LNCaP clone FGC (cell line): ENCODE measurements at places on chromosomes 1 and 21.
A peak's percentile ranks its signal among the peaks of the same experiment; 100 is the strongest.

DNA sequence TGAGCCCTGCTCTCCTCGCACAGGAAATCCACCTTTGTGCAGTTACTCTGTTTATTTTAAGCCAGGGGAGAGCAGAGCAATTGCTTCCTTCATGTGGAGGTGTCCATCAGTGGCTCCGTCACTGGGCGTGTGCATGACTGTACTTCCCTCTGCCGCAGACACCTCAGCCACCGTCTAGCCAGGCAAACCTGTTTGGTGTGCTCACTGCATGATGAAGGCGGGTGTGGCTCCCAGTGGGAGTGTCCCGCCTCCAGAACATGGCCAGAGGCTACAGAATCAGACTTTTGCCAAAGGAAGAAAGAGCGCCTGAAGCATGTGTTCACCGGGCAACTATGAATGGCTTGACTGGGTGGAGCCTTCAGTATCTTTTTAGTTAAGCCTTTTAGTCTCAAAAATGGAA lies 26.1 kb upstream of the LAMC2 start:
- DNase-seq: peak; percentile 97

GRCh38 chr21:42478504-42478903 lies 17.5 kb downstream of the RSPH1 start:
- no peak for DNase-seq

DNA sequence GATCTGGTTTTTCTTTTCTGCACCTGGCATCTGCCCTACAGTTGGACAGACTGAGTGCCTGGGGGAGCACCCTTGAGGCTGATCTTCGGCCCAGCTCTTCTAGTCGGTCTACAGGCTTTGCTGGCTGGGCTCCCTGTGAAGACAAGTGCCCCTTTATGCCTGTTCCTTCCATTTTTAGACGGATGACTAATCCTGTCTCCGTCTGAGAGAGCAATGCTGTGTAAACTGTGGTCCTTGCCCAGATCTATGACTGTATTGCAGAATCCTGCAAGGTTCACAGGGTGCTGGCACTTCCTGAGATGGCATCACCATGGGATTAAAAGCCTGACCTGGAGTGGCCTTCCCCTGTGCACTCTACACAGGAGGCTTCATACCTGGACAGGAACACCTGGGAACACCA lies 47.6 kb upstream of the SAMD13 start:
- peak; percentile 34 for DNase-seq

DNA sequence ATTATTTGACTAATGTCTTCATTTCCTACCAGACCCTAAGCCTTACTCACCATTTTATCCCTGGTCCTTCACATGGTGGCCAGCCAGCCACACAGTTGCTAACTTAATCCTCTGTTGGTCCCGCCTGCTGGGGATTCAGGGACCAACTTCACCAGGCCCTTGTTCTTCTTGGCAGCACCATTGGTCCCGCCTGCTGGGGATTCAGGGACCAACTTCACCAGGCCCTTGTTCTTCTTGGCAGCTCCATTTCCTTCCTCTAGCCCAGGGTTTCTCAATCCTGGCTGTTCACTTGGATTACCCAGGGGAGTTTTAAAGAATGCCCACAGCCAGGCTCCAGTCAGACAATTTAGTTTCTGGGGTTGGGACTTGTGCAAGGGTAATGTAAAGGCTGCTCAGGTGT lies 233.1 kb upstream of the CSF3R start:
- no peak for DNase-seq

GRCh38 chr1:9302745-9303524 lies 10.2 kb downstream of the SPSB1 start:
- no peak for DNase-seq

DNA sequence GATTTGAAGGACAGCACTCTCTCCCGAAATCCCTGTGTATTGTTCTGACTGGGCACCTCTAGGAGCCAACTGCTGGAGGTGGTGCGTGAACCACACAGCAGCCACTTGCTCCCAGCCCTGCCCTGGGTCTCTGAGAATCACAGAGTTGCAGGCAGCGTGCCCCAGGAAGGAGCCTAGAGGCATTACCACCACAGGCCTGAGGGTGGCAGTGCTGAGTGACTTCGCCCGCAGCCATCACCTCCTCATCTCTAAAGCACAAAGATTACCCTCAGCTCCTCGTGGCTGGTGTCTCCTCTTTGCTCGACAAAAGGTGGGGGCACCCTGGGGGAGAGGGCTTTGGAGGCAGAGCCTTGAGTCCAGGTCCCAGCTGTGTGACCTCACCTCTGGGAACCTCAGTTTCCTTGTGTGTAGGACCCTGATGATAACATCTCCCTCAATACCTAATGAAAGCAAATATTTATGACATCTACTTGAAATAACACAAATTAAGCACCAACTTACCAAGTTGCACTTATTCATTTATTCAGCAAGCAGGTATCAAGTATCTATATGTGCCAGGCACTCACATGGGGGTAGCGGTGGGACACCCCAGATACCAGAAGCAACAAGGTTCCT lies 86.3 kb downstream of the VWA5B1 start:
- DNase-seq: no peak

GRCh38 chr1:215637041-215637573 lies 70.0 kb downstream of the KCTD3 start:
- DNase-seq: peak; percentile 96

DNA sequence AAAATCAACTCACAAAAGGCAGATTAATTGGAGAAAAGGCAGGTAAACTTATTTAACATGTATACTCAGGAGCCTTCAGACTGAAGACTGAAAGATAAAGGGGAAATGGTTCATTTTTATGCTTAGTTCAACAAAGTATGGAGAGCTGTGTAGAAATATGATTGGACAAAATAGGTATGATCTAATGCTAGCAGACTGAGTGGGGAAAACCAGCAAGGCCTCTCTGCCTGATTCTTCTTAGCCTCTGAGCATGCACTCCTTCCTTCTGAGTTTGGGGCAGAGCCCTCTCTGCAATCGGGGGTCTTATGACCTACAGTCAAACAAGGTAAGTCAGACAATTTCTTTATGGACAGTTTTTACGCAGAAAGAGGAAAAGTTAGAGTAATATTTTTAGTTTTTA lies 38.8 kb upstream of the SUCO start:
- no peak for DNase-seq

- no peak for DNase-seq
Measured at GRCh38 chr1:40808444-40808843, 24.9 kb downstream of the KCNQ4 start.

- DNase-seq: no peak
Measured at GRCh38 chr1:39943471-39944290, 11.3 kb upstream of the MFSD2A start.

- no peak for DNase-seq
Measured at GRCh38 chr1:201456499-201457309, 12.3 kb downstream of the PHLDA3 start.

GRCh38 chr1:96703186-96703585 lies 18.4 kb upstream of the PTBP2 start:
- no peak for DNase-seq

GRCh38 chr1:235776396-235776795 lies 90.3 kb downstream of the LYST start:
- DNase-seq: no peak

- no peak for DNase-seq
Measured at GRCh38 chr1:226223157-226223785, at the start of gene MIXL1. Gene MIXL1, plus strand, starts transcription at chr1:226223664. Its CDS starts 18 bp downstream, at chr1:226223682.

DNA sequence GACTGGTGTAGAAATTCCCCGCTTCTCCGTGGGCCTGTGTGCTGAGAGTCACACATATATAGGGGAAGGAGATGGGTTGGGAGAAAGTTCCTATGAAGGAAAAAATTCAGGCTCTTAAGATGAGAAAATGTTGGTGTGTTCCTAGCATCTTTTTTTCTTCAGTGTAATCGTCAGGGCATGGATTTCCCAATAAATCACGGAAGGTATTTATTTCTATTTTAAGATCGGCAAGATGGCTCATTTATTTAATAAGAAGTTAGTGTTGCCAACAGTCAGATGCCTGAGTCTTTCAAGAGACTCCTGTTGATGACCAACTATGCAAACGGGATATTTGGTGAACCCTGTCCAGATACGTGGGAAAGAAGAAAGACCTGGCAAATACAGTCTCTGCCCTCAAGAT lies 58.2 kb downstream of the TGFB2 start:
- no peak for DNase-seq

DNA sequence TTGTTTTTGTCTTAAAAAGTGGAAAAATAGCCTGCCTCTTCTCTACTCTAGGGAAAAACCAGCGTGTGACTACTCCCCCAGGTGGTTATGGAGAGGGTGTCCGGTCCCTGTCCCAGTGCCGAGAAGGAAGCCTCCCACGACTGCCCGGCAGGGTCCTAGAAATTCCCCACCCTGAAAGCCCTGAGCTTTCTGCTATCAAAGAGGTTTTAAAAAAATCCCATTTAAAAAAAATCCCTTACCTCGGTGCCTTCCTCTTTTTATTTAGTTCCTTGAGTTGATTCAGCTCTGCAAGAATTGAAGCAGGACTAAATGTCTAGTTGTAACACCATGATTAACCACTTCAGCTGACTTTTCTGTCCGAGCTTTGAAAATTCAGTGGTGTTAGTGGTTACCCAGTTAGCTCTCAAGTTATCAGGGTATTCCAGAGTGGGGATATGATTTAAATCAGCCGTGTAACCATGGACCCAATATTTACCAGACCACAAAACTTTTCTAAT lies 35.0 kb upstream of the TDRD10 start:
- DNase-seq: no peak

DNA sequence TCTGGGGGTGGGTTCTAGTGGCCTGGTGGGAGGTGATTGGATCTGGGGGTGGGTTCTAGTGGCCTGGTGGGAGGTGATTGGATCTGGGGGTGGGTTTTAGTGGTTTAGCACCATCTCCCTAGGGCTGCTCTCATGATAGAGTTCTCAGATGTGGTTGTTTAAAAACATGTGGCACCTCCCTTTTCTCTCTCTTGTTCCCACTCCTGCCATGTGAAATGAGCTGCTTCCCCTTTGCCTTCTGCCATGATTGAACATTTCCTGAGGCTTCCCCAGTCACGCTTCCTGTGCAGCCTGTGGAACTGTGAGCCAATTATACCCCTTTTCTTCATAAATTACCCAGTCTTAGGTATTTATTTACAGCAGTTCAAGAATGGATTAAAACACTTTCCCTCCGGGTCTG lies 327.3 kb upstream of the AJAP1 start:
- no peak for DNase-seq

GRCh38 chr1:245878585-245878984 lies 628.5 kb downstream of the SMYD3 start:
- DNase-seq: no peak

DNA sequence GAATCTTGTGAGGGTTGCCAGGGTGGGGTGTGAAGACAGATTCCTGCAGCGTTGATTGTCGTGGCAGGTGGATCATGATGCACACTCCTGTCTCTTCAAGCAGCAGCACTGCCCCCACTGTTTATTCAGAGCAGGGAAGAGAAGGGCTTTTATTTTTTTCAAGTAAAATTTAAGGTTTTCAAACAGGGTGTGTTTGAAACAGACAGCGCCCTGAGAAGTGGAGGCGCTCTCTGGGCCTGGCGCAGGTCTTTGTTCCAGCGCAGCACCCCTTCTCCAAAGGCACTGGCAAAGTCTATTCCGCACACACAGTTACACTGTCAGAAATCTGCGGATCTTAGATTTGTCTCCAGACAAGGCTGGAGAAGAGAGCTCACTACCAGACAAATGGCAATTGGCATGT lies 7.0 kb downstream of the C1orf53 start:
- no peak for DNase-seq

DNA sequence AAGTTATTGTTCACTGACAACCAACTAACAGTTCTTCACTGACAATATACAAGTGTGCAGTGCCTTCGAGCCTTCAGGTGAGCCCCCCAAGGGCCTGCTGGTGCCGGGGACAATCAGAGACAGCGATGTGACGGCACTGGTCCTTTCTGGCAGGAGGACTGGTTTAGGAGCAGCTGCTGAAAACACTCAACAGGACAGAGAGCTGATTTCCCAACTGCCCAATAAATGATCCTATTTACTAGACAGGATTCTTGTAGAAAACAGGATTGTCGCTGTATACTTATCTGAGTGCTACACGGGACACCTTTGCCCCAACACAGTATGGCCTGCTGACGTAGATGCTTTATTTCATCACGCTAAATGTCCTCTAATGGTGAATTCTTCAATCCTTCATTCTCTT lies 65.4 kb downstream of the TP53BP2 start:
- no peak for DNase-seq

DNA sequence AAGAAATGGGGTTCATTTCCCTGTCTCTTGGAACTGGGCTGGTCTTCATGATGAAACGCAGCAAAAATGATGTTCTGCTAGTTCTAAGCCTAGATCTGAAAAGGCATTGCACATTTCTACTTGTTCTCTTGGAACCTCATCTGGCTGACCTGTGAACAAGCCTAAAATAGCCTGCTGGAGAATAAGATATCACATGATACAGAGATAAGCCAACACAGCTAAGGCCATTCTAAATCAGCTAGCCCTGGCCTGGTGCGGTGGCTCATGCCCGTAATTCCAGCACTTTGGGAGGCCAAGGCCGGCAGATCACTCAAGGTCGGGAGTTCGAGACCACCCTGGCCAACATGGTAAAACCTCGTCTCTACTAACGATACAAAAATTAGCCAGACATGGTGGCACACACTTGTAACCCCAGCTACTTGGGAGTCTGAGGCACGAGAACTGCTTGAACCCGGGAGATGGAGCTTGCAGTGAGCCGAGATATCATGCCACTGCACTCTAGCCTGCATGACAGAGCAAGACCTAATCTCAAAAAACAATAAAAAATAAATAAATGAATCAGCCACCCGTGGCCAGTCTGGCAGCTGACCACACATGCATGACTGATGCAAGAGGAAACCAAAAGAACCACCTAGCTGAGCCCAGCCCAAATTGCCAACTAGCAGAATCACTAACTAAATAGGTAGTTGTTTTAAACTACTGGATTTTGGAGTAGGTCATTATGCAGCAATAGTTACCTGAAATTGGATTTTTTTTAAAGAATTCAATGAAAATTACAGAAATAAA lies 18.0 kb downstream of the CD244 start:
- no peak for DNase-seq

GRCh38 chr1:3717041-3717714 lies 35.1 kb upstream of the CCDC27 start:
- DNase-seq: no peak

DNA sequence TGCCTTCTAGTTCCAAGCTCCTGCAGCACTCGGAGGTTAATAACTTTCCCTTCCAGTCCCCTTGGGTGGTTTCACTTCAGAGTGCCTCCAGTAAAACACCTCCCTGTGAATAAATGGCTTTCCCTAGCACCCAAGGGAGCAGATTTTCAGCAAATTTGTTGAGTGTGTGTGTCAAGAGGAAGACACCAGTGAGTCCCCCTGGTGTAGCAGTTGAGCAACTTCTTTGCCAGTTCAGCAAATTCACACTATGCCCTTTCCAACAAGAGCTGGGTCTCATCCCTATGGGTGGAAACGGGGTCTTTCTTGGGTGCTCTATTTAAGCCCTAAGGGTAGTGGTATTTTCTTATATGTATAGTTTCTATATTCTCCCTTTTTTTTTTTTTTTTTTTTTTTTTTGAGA lies 806 bp upstream of the AADACL4 start:
- no peak for DNase-seq

GRCh38 chr1:205211839-205212536 lies 486 bp upstream of the DSTYK start:
- no peak for DNase-seq

- no peak for DNase-seq
Measured at GRCh38 chr1:38686167-38686926, 173.2 kb downstream of the RRAGC start.
